ENCODE measurements at places on chromosomes 2 and 18.

- no peak for DNase-seq
These were observed 10.5 kb upstream of the IL1A start for GRCh38 chr2:112794841-112795240.

GRCh38 chr18:34821669-34822210, 111.6 kb downstream of the DTNA start:
- DNase-seq, result no peak

GRCh38 chr18:41227993-41228392, 727.0 kb upstream of the PIK3C3 start:
- no peak for DNase-seq

DNA sequence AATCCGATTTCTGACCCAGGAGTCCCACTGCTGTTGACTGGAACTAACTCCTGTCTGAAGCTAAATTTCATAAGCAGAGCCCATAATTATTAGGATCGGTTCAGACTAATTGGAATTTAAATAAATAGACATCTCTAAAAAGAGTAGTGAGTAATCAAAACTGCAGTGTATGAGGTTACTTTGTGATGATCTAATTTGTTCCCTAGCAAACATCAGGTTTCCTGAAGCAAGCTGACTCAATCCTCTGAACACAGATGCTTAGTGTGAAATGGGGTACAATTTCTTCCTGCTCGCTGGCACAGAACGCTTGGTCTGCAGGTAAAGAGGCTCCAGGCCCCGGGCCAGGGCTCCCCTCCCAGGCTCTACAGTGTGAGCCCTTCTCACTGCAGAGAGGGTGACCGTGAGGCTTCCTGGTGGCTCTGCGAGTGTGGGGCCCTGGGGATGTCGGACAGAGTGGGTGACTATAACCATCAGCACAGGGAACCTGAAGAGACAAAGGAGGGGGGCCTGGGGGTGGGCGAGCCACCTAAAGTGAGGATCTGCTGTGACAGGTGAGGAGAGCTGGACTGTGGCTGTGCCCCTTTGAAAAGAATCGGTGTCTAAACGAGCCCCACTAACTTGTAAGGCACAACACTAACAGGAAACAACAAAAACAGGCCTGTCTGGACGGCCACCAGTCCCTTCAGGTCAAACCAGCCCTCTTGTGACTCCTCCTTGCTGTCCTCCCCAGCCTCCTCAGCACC, 20.2 kb downstream of the CHST10 start:
- no peak for DNase-seq

- DNase-seq, result peak; percentile 57
These were observed 111.4 kb downstream of the COPS8 start for GRCh38 chr2:237196866-237197618.

- DNase-seq, result no peak
These were observed 37.7 kb upstream of the SYT4 start for GRCh38 chr18:43314941-43315340.

DNA sequence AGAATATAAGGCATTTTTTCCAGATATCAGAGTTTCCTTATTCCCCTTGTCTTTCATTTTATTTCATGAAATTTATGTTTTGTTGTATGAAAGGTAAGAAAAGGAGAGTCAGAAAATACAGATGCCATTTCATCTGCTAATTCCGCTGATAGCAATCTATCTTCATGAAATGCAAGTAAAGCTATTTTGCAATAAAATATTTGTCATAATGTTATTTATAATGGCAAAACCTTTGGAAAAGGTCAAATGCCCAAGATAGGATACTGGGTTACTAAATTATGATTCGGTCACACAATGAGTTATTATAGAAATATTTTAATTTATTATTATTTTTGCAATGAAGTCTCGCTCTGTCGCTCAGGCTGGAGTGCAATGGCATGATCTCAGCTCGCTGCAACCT, 124.2 kb downstream of the SPP2 start:
- no peak for DNase-seq

GRCh38 chr2:220077488-220077887, 450.1 kb downstream of the SLC4A3 start:
- DNase-seq, result no peak

DNA sequence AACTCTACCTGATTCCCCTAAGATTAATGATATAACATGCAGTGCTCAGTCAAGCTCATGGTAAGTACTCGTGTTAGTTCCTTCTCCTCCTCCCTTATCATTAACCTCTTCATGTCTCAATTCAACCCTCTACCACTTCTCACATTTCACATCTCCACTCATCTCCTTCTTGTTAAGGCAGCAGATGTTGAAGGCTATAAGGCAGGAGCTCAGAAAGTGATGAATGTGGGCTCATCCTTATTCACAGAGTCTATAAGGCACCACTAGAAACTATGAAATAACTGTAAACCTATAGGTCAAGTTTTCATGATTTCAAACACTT, 56.0 kb downstream of the CLHC1 start:
- DNase-seq, result no peak

DNA sequence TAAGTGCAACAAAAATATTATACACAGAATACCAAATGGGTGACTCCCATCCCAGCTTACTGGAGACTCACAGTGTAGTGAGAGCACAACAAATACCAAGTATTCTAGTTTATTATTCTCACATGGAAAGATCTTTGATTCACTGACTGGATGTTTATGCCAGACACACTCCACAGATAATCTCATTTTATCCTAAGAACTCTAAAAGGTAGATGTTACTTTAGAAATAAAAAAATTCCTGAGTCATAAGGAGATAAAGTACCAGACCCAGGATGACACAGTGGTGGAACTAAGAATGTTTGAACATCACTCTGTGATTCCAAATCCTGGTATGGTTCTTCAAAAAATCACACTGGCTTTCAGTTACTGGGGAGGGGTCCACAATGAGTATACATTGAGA, 136.2 kb downstream of the CDH2 start:
- DNase-seq, result no peak

GRCh38 chr18:59779979-59780378, 82.8 kb upstream of the CCBE1 start:
- DNase-seq, result no peak

DNA sequence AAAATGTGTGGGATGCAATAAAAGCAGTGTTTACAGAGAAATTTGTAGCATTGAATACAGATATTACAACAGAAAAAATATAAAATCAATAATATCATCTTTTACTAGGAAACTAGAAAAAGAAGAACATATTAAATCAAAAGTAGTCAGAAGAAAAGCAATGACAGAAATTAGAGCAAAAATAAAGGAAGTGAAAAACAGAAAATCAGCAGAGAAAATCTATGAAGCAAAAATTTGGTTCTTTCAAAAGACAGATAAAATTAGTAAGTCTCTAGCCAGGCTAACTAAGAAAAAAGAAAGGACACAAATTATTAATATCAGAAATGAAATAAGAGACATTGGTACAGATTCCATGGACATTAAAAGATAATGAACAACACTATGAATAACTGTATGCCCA, 212.0 kb upstream of the MGAT5 start:
- DNase-seq, result no peak

DNA sequence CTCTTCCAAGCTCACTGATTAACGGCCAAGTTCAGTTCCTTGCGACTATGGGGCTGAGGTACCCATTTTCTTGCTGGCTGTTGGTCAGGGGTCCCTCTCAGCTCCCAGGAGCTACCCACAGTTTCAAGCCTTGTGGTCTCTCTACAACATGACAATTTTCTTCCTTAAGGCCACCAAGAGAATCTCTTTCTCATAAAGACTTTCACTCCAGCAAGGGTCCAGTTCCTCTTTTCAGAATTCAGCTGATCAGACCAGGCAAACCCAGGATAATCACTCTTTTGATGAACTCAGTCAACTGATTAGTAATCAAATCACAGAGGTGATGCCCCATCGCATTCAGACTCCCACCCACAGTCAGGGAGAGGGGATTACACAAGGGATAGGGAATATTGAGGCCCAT, 129.7 kb downstream of the IRS1 start:
- DNase-seq, result no peak

DNA sequence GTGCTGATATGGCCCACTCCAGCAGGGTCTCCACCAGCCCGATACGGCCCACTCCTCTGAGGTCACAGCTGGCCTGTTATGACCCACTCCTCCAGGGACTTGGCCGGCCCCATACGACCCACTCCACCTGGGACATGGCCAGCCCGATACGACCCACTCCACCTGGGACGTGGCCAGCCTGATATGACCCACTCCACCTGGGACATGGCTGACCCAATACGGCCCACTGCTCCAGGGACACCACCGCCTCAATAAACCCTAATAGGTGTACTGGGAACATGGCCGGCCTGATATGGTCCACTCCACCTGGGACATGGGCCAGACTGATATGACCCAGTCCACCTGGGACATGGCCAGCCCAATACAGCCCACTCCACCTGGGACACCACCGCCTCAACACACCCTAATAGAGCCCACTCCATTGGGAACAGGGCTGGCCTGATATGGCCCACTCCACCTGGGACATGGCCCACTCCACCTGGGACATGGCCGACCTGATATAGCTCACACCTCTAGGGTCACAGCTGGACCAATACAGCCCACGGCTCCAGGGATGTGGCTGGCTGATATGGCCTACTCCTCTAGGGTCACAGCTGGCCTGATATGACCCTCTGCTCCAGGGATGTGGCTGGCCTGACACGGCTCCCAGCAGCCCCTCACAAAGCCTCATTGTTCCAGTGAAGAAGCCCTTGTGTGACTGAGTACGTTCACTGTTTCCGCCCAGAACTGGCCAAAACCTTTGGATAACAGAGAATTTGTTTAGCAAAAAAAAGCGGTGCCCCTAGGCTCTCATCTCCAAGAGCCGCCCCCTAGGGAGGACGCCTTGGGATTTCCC, 245.6 kb downstream of the HDAC4 start:
- DNase-seq, result no peak

GRCh38 chr2:75375646-75376582, 176.6 kb upstream of the TACR1 start:
- DNase-seq, result peak; percentile 25

- DNase-seq, result no peak
These were observed 17.9 kb downstream of the CAPN10 start for GRCh38 chr2:240604291-240604938.

DNA sequence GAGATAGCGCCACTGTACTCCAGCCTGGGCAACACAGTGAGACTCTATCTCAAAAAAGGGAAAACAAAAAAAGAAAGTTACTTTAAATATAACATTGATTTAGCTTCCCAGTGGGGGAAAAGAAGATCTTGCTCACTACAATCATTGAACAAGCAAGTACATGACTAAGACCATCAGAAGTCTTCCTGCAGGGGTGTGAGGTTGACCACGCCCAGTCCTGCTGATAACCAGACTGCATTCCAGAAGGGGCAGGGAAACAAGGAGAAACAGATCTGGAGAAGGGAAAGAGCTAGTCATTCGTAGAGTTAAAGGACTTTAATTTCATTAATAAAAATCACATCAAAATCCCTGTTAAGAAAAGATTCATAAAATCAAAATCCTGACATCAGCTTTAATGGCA, 77.5 kb downstream of the EPHA4 start:
- no peak for DNase-seq

DNA sequence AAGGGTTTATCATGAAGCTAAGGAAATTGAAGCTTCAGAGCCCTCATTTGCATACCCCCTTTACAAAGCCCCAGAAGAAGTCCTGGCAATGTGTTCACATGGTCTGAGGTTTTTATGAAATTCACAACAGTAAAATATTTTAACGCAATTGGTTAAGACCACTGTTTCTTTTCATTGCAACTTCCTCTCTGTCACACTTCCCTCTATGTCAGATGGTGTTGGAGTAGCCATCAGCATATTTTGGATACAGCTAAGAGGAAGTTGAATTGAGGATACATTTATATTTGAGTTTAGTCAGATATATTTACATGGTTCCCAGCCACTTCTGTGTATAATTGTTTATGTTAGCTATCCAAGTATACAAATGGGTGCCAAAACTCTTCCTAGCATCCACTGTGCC, 170.0 kb downstream of the TXNL1 start:
- DNase-seq, result no peak

DNA sequence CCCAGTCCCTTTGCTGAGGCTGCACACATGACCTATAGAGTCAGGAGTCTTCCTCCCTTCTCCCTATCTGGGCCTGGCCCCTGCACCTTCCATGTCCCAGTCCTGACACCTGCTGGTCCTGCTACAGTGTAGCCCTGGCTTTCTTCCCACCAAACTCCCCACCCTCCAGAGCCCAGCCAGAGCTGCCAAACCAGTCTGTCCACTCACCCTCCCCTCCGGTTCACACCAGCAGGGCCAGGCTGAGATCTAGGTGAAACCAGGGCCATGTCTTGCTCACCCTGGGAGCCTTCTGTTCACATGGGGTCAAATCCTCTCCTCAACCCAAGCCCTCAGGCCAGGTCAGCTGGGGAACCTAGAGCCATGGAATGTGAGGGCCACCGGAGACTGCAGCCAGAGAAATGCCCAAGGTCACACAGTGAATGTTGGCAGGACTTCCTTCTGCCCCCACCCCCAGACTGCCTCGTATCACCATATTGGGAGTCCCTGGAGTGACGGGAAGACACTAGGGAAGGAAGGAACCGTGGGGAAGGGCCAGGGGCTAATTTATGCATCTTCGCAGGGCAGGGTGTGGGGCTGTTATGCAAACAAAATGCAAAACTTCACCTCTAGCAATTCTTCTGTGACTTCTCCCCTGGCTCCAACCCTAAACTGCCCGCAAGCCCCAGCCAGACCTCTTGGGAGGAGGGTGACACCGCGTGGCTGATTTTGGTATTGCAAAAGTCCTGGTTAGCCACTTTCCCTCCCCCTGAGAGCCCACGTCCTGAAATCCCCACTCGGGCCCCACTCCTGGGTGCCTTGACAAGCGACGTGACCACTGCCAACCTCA, 14.6 kb downstream of the TNS1 start:
- peak; percentile 30 for DNase-seq

DNA sequence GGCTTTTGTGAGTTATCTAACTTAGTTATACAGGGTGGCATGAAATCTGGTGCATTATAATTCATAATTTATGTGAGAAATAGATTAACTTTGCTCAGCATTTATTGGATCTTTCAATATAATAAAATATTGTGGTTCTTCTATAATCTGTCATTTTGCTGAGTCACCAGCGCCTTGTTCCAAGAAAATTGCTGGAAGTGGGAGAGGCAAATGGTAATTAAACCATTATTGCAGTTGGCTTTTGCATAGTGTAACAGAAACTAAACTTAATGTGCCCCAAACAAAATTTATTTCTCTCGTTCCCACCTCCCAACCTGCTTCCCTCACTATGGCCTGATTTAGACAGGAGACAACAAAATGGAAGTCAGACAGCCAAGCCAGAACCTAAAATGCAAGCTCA, 146.3 kb downstream of the GALR1 start:
- no peak for DNase-seq

DNA sequence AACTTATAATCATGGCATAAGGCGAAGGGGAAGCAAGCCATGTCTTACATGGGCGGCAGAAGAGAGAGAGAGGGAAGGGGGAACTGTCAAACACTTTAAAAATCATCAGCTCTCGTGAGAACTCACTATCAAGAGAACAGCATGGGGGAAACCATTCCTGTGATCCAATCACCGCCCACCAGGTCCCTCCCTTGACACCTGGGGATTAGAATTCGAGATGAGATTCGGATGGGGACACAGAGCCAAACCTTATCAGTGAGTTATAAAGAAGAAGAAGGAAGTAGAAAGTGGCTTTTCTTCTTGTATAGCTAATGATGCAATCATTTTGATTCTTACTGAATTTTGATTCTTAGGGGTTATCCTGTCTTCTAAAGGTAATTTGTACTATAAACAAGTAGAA, 51.4 kb downstream of the SMCHD1 start:
- no peak for DNase-seq

GRCh38 chr18:68837665-68838451, 40.0 kb downstream of the CCDC102B start:
- DNase-seq, result no peak

- DNase-seq, result no peak
These were observed 885.6 kb upstream of the VRK2 start for GRCh38 chr2:57160976-57161375.
